Stimulated activated CD8-positive, alpha-beta memory T cell treated with anti-CD3 and anti-CD28 coated beads, Interleukin-2, amount 100 ng/mL, for 1 hour (primary cell): ENCODE measurements at places on chromosomes 13 and 19.

DNA sequence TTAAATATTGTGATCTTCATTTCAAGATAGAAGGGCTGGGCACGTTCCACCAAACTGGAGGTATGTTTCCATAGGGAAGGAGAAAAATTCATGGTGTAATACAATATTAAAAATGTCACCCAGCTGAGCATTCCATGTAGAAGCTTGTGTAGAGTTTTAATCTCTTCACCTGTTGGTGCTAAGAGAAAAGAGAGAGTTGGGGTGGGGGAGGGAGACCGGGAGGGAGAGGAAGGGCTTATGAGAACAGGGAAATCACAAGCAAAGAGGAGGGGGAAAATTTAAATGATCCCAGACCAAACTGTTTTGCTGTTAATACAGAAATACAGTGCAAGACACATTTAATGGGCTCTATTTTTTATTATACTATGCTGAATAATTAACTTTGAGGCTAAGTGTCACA is 345.8 kb downstream of the ZNF536 start:
- no peak for DNase-seq

DNA sequence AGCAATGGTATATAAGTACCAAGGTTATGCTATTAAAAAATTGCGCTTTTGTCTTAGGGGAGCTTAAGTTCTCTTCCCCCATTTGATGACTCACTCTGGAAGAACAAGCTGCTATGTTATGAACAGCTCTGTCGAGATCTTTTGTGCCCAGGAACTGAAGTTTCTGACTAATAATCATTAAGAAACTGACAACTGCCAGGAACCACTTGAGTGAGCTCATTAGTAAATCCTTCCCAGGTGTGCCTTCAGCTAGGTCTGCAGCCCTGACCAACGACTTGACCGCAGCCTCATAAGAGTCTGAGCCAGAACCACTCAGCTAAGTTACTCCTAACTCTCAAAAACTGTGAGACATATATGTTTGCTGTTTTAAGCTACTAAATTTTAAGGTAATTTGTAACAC is 147.8 kb downstream of the SLITRK6 start:
- no peak for DNase-seq

- no peak for DNase-seq
Observed at GRCh38 chr19:1365319-1366269, 18.1 kb upstream of the NDUFS7 start.

- no peak for DNase-seq
Observed at GRCh38 chr19:57202160-57202559, 10.9 kb downstream of the ZNF264 start.

DNA sequence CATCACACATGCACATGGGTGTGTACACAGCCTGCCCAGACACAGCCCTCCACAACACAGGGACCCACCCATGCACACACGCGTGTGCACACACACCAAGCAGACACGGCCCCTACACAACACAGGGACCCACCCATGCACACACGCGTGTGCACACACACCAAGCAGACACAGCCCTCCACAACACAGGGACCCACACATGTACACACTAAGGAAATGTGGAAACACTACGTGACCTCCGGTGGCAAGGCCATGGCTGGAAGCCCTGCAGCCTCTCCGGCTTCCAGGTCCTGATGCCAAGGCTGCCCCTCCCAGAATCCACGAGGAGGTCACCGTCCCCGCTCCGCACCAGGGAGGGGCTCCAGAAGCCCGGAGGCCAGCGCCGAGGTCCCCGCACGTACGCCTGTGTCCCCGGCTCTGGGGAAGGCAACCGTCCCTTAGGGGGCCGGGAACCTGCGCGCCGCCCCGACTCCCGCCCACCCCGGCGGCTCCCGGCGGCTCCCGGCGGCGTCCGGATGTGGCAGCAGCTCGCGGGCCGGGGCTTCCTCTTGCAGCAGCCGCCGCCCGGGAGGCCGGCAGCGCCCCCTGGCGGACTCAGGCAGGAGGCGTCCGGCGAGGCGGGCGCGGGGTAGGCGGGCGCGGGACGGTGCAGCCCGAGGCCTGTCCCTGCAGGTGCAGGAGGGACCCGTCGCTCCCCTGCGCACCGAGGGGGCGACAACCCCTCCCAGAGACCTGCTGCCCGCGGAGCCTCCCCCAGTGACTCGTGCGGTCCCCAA is 29.8 kb upstream of the GRTP1 start:
- DNase-seq: peak; percentile 38

- DNase-seq: no peak
Observed at GRCh38 chr19:5563008-5563431, 4.7 kb downstream of the TINCR start.

- no peak for DNase-seq
Observed at GRCh38 chr19:39415111-39416046, 2.9 kb downstream of the PLEKHG2 start.

GRCh38 chr13:104411141-104411765 is 1345.0 kb upstream of the SLC10A2 start:
- DNase-seq: no peak

- no peak for DNase-seq
Observed at GRCh38 chr19:33306853-33307792, 4.8 kb upstream of the CEBPA start.

DNA sequence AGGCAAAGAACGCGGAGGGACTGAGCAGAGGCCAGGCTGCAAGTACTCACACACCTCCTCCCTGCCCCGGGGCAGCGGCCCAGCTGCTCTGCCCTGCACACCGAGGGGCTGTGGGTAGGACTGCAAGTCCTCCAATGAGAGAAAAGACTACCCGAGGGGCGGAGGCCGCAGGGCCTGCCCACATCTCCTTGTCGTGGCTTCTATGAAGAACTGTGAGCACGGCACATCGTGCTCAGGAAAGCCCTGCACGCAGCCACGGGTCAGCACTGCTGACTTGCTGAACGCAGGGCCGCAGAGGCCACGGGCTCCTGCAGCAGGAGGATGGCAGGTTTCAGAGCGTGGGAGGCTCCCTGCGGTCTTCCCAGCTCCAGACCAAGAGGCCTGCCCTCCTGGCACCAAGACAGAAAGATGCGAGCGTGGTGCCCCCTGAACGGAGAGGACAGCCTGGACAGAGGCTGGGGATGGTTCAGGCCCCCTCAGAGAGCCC is 37.4 kb downstream of the CEBPG start:
- DNase-seq: no peak

DNA sequence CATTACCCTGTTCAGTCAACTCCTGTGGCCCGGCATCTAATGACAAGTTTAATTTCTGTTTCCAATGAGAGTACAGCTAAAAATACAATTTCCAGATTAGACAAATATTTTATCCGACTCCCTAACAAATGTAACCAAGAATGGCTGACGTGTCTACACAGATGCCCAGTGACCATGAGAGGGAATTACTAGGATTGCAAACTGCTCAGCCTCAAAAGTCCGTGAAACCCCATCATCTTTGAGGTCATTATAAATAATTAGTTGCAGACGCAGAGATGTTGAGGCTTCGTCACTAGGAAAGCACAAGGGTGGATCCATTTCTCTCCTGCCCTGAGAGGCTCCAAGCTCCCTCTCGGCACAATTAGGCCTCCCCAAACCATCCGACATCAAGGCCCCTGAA is 104.1 kb upstream of the ZNF507 start:
- DNase-seq: no peak

DNA sequence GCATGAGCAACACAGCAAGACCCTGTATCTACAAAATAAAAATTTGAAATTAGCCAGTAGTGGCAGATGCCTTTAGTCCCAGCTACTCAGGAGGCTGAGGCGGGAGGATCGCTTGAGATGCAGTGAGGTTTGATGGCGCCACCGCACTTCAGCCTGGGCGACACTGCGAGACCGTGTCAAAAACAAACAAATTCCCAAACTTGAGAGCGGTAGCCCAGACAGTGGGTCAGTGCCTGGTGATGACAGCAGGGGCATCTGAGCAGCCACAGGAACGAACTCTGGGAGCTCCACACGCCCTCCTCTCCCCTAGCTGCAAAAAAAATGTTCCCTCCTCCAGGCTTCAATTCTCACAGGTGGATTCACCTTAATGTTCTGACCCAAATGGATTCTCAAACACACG is 14.1 kb downstream of the ZNF490 start:
- no peak for DNase-seq

DNA sequence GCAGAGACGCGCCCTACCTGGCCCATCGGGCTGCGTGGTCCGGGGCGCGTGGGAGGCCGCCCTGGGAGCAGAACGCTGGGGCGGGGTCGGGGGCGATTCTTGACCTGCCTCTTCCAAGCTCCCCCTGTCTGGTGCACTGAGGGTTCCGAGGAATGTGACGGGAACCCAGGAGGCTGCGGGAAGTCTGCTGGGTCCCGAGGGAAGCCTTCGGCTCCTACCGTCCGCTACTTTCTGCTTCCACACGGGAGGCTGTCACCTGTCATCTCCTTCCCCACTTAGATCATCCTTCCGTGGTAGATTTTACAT is 781 bp upstream of the SPRYD7 start:
- no peak for DNase-seq

GRCh38 chr19:19782783-19783182 is 38.8 kb downstream of the ZNF506 start:
- DNase-seq: no peak

- no peak for DNase-seq
Observed at GRCh38 chr19:3277649-3278048, 53.2 kb downstream of the CELF5 start.

DNA sequence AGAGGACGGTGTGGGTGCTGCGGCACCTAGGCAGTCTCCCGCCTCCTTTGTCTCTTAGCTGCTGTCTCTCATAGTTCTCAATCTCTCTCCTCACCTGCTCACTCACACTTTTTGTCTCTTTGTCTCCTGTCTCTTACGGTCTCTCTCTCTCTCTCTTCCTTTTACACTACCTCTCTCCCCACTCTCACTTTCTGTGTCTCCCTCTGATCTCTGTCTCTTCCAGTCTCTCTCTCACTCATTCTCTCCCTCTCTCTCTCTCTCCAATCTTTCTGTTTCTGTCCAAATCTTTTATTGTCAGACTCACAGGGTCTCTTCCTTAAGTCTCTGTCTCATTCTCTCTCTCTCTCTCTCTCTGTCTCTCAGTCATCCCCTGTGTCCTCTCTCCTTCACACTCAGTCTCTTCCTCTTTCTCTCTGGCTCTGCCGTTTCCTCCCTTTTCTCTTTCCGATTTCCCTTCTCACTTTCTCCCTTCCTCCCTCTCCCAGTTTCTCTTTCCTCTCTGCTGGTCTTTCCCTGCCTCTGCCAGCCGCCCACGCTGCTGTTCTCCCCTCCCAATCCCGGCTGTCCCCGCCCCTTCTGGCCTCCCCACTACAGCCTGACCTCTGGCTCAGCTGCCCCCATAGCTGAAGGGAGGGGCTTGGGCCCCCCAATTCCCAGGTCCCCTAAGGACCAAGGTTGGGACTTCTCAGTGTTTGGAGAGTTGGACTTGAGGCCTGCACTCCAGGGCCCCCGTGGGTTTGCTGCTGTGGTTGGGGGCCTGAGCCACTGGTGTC is at the start of gene PLEKHA4:
Gene PLEKHA4, minus strand, starts transcription at position 504 of the 773 bp plus-strand sequence. CDS start 997 bp downstream, outside the sequence.
- no peak for DNase-seq

DNA sequence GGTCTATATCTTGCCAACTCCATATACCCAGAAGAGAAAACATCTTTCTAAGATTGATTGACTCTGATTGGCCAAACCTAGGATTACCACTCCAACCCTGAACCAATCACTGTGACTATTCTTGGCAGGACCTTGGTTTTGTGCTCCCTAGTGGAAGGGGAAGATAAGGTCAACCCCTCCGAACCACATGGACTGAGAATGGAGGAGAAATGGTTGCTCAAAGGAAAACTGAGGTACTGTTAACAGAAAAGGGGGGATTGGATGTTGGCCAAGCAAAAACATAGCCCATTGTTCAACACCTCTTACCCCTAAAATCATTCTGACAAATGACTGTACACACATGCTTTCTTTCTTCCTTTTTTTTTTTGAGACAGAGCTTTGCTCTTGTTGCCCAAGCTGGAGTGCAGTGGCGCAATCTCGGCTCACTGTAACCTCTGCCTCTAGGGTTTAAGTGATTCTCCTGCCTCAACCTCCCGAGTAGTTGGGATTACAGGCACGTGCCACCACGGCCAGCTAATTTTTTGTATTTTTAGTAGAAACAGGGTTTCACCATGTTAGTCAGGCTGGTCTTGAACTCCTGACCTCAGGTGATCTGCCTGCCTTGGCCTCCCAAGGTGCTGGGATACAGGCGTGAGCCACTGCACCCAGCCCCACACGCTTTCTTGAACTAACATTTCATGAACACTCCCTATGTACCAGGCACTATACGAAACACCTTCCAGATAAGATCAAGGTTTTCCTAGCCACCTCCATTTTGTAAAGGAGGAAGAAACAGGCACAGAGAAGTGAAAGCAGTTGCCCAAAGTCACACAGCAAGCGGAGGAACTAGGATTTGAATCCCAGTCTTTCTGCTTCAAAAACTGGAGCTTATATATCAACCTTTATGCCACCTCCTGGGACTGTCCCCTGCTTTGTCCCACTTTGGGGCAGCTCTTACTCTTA is 6.5 kb downstream of the MEIOSIN start:
- no peak for DNase-seq

GRCh38 chr19:10961073-10961860 is 437 bp downstream of the SMARCA4 start:
- no peak for DNase-seq

- no peak for DNase-seq
Observed at GRCh38 chr13:29676535-29676934, 81.0 kb upstream of the SLC7A1 start.

- no peak for DNase-seq
Observed at GRCh38 chr19:7145494-7145893, 76.0 kb downstream of the ZNF557 start.

DNA sequence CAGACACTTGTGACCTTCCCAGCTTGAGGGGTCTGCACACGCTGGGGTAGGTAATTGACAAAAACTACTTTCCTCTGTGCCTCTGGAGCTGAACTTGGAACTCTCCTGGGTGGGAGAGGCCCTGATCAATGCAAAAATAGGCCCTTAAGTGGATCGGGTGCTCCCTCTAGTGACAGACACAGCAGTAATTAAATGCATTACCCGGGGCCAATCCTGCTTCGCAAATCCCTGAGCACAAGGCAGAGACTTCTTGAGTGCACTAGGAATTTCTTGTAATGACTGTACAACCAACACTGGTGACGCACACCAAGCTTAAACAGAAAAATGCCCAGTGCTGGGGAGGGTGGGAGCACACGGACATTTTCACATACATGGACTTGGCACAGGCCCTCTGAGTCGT is 10.6 kb upstream of the UBE2S start:
- DNase-seq: peak; percentile 20
